ENCODE measurements at places on chromosomes 12 and 14.

GRCh38 chr14:72366619-72367018, 434.4 kb downstream of the RGS6 start:
- DNase-seq = no peak

DNA sequence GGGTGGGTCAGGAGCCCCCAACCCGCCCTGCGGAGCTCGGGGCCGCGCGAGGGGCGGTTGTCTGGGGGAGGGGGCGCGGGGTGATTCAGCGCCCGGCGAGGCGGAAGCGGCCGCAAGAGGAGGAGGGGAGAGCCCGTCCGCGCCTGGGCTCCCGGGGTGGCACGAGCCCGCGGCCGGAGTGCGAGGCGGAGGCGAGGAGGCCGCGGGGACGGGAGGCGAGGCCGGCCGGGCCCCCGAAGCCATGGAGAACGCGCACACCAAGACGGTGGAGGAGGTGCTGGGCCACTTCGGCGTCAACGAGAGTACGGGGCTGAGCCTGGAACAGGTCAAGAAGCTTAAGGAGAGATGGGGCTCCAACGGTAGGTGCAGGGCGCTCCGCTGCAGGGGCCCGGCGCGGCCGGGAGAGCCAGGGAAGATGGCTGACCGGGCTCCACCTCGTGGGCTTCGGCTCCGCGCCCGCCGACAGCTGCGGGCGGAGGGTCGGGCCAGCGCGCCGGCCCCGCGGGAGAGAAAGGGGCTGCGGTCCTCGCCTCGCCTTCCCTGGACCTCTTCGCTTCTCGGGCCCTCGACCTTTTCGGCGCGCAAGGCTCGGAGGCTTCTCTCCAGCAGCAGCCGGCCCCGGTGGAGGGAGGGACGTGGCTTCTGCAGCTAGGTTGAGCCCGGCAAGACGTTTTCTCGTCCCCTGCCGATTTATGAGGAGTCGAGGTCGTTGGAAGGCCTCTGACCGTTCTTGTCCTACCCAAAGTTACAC, 677 bp downstream of the ATP2A2 start:
- peak; percentile 58 for DNase-seq

DNA sequence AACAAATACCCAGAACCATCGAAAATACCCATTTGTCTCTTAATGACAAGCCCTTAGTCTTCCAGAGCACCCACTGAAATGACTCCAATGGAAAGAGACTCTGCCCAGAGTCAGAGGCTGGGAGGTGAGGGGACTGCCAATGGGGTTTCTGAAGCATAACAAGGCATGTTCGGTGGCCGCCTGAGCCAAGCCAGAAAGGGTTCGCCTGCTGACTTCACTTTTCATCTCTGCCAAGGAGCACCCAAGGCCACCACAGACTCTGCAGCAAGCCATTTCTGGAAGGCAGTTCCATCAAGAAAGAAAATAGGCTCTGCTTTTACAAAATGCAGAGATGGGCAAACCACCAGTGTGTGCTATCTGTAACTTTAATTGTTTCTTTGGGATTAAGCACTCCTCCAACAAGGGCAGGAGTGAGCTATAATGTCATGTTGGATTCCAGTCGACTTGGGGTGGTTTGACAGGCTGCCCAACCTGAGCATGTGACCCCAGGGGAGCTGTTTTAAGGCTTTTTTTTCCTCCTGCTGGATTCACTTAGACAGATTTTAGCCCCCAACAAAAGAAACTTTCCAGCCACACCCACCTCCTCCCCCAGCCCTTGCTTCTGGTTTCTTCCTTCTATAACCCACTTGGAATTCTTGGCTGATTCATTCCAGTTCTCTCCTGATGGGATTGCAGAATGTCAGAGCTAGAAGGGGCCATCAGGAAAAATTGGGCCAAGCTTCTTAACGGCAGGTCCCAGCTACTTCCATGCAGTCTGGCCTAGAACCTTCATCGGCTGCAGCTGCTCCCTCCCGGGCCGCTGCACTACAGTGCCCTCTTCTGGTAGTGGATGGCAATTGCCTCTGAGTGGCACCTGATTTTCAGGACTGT, 24.1 kb downstream of the CKAP4 start:
- DNase-seq = peak; percentile 92

- DNase-seq = no peak
Observed at GRCh38 chr14:54776361-54777001, 126.1 kb downstream of the GCH1 start.
